RWPE1 (cell line): ENCODE measurements at places on chromosomes 3 and 15.

GRCh38 chr3:78143000-78143399 is 1103.1 kb downstream of the ROBO2 start:
- no peak for DNase-seq

DNA sequence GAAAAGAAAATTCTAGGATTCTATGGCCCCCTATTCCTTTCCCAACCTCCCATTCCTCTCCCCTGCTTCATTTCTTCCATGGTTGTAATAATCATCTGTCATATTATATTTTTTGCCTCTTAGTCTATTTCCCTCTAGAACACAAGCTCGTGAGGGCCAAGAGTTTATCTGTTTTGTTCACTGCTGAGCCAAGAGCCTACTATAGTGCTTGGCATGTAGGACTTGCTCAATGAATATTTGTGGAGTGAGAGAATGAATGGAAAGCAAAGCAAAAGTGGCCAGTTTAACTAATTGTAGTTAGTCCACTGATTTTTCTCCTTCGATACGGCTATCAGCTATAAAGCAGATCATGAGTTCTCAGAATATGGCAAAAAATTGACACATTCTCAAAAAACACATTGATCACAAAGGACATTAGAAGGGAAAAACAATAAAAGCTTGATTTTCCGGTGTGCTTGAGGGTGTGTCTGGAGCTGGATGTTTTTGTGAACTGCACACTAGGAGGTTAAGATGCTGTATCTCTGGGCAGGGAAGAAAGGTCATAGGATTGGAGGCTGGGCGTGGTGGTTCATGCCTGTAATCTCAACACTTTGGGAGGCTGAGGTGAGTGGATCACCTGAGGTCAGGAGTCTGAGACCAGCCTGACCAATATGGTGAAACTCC is 25.0 kb upstream of the CTSH start:
- no peak for DNase-seq

GRCh38 chr3:141050576-141051442 is at the start of gene SPSB4:
SPSB4 (plus strand) TSS chr3:141051347; CDS start chr3:141066105, 14,758 bp downstream.
- DNase-seq, result peak; percentile 68

DNA sequence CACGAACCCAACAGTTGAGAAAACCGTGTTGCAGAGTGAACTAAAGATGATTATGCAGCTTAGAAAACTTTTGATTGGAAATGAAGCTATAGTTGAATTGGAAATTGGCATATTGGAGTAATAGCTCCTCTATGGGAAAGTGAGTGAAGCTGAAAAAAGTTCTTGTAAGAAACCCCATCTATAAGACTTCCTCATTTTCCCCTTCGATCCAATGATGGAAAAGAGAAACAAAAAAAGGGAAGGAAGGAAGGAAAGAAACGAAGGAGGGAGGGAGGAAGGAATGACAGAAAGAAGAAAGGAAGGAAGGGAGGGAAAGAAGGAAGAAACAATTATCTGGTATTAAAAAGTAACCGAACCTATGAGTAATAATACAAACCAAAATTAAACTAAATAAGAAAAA is 791.8 kb upstream of the NR2F2 start:
- DNase-seq, result no peak

GRCh38 chr3:194076475-194076874 is 59.5 kb upstream of the HES1 start:
- no peak for DNase-seq

- DNase-seq, result no peak
Observed at GRCh38 chr3:64220161-64220914, 4.9 kb downstream of the PRICKLE2 start.

GRCh38 chr3:108661699-108662098 is 72.2 kb downstream of the DZIP3 start:
- no peak for DNase-seq

DNA sequence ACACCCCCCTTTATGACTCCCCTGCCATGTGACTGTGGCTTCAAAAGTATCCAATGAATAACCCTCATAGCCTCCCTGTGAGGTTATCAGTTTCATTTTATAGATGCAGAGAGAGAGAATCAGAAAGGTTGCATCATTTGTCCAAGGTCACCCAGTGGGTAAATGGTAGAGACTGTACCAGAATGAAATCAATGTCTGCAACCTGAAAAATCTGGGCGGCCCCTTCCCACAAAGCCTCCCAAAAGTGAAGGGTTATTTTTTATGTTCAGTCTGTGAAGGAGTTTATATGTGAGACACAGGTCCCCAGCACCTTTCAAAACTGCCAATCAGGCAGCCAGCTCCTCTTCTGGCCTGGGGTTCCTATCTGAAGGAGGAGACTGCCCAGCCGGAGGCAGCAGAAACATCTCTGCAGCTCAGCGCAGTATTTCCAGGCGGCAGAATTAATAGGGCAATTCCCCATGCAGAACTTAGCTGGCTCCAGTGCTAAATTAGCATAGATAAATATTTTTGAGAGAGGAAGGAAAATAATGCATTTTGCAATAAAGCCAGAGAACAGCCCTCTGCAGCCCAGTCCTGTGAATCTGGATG is 130.8 kb upstream of the PRR20G start:
- DNase-seq, result no peak

- DNase-seq, result no peak
Observed at GRCh38 chr15:77984446-77984861, 93.1 kb downstream of the TBC1D2B start.

DNA sequence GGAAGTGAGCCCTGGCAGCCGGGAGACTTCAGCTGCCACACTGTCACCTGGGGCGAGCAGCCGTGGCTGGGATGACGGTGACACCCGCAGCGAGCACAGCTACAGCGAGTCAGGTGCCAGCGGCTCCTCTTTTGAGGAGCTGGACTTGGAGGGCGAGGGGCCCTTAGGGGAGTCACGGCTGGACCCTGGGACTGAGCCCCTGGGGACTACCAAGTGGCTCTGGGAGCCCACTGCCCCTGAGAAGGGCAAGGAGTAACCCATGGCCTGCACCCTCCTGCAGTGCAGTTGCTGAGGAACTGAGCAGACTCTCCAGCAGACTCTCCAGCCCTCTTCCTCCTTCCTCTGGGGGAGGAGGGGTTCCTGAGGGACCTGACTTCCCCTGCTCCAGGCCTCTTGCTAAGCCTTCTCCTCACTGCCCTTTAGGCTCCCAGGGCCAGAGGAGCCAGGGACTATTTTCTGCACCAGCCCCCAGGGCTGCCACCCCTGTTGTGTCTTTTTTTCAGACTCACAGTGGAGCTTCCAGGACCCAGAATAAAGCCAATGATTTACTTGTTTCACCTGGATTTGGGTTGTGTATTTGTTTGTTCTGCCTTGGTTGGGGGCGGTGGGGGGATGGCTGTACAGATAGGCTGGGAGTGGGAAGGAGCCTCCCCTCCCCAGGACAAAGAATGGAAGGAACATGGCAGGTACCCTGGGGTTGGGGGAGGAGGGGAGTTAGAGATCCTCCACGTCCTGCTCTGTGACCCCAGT is 2.9 kb upstream of the GRM2 start:
- DNase-seq, result no peak

- DNase-seq, result no peak
Observed at GRCh38 chr3:156316076-156316475, 195.7 kb downstream of the KCNAB1 start.

DNA sequence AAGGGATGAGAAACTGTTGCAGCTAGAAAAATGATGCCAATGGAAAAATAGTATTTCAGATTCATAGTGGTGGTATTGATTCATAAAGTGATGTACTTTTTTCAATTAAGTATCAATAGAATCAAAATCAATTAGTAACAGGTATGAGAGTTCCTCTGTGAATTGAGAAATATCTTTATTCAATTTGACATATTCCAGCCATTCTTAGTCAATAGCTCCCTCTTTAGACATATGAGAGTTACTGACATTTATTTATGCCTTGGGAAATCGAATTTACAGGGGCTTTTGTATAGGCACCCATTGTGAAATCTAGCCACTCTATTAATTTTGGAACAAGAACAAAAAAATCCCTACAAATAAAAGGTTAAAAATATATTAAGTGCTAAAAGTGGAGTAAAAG is 386.9 kb upstream of the CNTN3 start:
- DNase-seq, result peak; percentile 1

GRCh38 chr3:63613561-63613960 is 38.9 kb upstream of the SNTN start:
- DNase-seq, result no peak

GRCh38 chr3:54970895-54971294 is 43.0 kb upstream of the LRTM1 start:
- DNase-seq, result no peak

DNA sequence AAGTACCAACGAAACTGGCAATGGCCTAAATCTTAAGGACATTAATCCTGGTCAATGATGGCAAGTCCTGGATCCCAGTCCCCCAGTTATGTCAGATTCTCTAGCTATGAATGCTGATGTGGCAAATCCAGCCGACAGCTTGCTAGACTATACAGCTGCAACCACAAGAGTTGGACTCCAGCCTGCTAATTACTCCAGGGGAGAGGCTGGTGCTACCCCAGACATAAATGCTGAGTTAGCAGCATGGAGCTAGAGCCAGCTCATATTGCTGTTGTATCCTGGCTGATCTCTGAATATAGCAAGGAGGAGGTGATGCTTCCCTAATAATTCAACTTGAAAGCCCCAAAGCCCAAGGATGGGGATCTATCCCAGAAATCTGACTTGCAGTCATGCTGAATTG is 207.1 kb downstream of the LRRN1 start:
- no peak for DNase-seq
